Stimulated activated CD8-positive, alpha-beta memory T cell treated with anti-CD3 and anti-CD28 coated beads, Interleukin-7, amount 100 ng/mL, for 24 hours (primary cell): ENCODE measurements at places on chromosomes 3 and 15.

DNA sequence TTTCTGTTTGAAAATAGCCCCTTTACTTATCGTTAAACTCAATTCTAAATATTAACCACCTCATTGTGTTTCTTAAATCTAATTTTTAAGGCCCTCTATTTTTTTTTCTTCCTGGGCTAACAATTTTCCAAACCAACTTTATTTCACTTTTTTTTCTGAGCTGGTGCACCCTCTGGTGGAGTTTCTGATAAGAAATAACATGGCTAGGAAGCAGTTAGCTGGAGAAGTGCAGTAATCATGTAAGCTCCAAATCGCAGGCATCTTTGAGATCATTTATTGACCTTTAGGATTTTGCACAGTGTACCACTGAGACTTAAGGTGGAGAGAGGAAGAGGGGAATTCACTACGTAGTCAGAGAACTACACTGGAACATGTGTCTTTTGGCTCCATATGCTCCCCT lies 6.4 kb downstream of the TMEM207 start:
- DNase-seq = no peak

DNA sequence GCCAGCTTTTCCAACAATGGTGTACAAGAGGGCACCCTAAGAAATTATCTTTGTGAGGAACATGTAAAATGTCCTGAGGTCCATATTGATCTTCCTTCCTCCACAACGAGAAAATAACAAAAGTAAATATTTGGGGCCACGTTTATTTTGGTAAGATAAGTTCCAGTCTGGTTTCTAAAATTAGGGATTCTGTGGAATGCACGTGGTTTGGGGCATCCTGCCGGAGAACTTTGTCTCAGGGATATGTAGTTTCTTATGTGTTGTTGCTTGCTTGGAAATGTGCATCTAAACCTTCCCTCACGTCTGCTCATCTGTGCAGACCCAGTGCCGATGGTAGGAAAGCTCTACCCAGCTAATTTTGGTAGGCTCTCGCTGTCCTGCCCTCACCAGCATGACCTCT lies 62.8 kb downstream of the CTDSPL start:
- DNase-seq = no peak

GRCh38 chr15:80584561-80584964 lies 110.5 kb upstream of the ABHD17C start:
- DNase-seq = no peak

- no peak for DNase-seq
Observed at GRCh38 chr3:8573342-8573926, 71.2 kb downstream of the SSUH2 start.

DNA sequence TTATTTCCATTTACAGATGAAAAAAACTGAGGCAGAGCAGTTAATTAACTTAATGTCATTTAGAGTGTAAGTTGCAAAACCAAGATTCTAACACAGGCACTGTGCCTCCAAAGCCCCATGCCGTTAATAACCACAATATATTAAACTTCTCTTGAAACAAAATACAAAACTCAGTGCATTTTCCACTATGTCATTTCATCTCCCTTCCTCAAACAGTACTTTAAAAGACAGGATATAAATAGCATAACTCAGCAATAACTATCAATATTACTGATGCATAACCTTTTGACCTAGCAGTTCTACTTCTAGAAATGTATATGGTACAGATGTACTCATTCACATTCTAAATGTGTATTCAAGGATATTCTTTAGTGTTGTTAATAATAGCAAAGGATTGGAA lies 5.1 kb upstream of the TASOR start:
- DNase-seq = no peak

- DNase-seq = no peak
Observed at GRCh38 chr15:50562735-50563640, 16.5 kb upstream of the USP50 start.

DNA sequence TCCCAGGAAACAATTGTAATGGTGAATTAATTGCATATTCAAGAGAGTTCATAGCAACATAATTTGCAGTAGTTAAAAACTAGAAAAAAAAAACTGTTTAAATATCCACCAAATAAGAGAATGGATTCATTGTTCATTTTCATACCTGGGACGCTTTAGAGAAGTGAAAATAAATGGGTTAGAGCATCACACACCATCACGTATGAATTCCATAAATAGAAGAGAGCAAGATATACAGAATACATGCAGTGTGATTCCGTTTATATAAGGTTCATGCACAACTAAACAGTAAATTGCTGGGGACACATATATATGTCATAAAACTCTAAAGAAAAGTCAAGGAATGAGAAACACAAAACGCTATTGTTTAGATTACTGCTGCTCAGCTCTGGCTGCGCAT lies 577.0 kb upstream of the KCNMB2 start:
- DNase-seq = no peak

DNA sequence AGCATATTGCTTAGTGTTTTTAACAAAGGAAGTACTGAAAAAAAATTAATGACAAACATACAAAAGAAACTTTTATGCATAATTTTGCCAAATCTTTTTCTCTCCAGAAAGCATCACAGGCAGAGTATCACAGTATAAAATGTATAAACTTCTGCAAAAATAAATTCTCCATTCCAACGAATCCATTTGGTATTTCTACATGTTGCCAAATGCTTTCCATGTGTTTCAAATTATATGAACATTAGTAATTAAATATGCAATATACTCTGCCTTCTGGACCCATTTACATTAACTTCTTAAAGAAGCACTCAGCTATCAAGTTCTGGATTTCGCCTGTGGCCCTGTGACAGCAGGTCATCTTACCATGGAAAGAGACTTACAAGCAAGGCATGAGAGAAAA lies 189.1 kb upstream of the ALCAM start:
- DNase-seq = no peak

DNA sequence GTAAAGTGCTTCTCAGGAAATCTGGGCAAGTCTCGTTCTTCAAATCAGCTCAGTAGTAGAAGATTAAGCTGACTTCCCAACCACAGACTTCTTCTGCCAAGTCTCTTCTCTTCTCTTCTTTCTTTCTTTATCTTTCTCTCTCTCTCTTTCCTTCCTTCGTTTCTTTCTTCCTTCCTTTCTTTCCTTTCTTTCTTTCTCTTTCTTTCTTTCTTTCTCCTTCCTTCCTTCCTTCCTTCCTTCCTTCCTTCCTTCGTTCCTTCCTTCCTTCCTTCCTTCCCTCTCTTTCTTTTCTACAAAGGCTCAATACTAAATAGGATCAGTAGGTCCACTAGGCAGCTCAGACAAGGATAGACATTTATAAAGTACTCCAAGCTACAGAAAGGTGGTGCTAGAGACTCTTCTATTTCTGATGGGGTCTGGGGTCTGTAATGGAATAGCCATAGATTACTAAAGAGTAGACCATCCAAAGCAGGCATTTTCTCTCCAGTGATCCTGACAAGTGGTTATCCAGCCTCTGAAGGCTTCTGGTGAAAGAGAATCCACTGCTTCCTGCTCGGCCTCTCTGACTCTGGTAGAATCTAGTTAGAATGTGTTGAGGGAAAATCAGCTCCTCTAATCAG lies 100.8 kb downstream of the TPRG1 start:
- no peak for DNase-seq

DNA sequence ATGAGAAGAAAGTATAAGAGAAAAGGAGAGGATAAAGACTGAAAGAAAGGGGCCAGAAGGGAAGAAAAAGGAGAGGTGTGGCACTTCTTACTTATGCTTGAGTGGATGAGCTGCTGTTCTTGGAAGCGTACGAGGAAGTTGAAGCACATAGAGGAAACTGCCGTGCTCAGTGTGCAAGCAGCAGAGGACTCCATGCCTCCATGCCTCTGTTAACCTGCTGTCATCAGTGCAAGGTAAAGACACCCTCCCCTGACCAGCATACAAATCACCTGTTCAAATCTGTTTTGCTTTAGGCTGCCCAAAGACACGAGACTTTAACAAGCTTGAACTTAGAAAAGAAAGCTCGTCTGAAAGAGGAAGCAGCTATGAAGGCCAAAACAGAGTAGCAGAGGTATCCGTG lies 6.4 kb downstream of the WDR5B start:
- no peak for DNase-seq

- DNase-seq = no peak
Observed at GRCh38 chr3:129061888-129062834, 1.6 kb downstream of the GP9 start.

DNA sequence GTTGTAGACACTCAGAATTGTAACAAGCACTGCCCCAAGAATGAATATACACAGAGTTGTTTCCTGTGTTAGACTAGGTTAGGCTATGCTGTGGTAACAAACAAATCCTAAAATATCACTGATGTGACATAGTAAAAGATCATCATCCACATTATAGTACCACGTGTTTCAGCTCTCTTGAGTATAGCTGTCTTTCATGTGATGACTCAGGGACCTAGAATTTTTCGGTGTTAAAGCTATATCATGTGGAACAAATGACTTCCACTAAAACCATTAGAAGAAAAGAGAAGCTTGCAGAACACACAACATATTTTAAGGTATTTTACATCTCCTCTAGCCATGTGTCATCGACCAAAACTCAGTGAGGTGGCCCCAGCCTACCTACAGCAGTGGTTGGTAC lies 307.9 kb upstream of the RBMS3 start:
- DNase-seq = no peak
